Bone marrow (tissue), 2 donors: ENCODE measurements at places on chromosomes 3 and 15.

GRCh38 chr3:49533786-49534519 lies 20.3 kb upstream of the BSN start:
- DNase-seq: no peak

GRCh38 chr15:65056868-65057548 lies 10.8 kb downstream of the RASL12 start:
- DNase-seq: no peak

- no peak for DNase-seq
Measured at GRCh38 chr15:85597155-85597815, 197.4 kb downstream of the KLHL25 start.

- DNase-seq: no peak
Measured at GRCh38 chr3:12777171-12777570, 18.1 kb upstream of the TMEM40 start.

- DNase-seq: peak; percentile 64
Measured at GRCh38 chr3:72100080-72100511, 315.1 kb upstream of the PROK2 start.

- no peak for DNase-seq
Measured at GRCh38 chr3:46283881-46284450, 41.7 kb downstream of the CCR3 start.
